ENCODE measurements at places on chromosomes 1 and 21. TPM values are rescaled to one million over a fixed set of nuclear protein-coding genes. Genes with fewer than 3 reads are reported as not detected.

The TSSK3 gene
- 1.6 TPM for total RNA-seq

The IL20 gene
- total RNA-seq, result not detected

The ESPN gene
- total RNA-seq, result 59.3 TPM

The LAPTM5 gene
- 0.15 TPM for total RNA-seq

The ITLN2 gene
- 2.4 TPM for total RNA-seq

The HRNR gene
- not detected for total RNA-seq

DNA sequence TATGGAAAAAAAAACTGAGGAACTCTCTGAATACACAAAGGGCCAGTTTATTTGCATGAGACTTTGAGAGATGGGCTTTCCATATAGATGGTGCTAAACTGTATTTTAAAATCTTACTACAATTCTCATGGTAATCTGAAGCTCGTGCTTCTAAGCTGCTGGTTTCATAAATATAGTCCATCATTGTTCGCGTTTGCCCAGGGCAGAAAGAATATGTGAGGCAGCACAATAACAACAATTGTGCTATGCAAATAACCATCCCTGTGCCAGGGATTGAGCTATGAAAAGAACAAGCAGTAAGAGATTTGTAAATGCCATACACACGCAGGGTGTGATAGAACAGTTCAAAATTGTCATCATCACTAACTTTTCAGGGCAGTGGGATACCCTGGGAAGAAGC lies 4.9 kb upstream of the EPS15 start:
- no peaks in the 10 kb centered on the region for H3K4me1 ChIP-seq
- H3K27ac ChIP-seq, result no peak overlapping the region
- H3K27me3 ChIP-seq, result no peaks in the 10 kb centered on the region
- no peaks in the 10 kb centered on the region for H3K36me3 ChIP-seq
- DNase-seq, result no peak

DNA sequence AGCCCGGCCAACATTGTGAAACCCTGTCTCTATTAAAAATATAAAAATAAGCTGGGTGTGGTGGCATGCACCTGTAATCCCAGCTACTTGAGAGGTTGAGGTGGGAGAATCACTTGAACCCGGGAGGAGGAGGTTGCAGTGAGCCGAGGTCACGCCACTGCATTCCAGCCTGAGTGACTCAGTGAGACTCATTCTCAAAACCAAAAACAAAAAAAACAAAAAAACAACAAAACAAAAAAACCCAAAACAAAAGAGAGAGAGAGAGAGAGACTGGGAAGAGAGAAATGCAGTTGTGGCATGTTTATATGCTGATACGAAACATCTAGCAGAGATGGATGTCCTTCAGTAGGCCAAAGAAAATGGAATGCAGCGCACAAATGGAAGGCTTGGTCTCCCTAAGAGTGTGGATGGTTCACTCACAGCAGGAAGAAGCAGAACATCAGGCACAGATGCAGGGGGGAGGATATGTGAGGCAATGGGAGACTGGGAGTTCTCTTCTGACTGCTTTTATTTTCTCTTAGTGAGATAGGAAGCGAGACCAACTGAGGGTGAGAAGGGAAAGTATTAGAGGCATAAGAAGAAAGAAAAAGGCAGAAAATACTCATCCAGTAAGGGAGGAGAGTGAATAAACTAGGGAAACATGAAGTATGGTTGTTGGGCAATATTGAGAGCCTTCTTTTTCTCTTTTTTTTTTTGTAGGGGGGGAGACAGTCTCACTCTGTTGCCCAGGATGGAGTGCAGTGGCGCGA lies 16.0 kb downstream of the THEM4 start:
- no peak overlapping the region for H3K27ac ChIP-seq
- H3K27me3 ChIP-seq, result no peaks in the 10 kb centered on the region
- peaks cover 20% of the 10 kb centered on the region for H3K36me3 ChIP-seq
- no peak for DNase-seq

- H3K36me3 ChIP-seq, result peaks cover 10% of the 10 kb centered on the region
- no peak overlapping the region for H3K4me3 ChIP-seq
Observed at GRCh38 chr1:233078396-233078795, 128.0 kb downstream of the NTPCR start.

- no peak for DNase-seq
- H3K36me3 ChIP-seq, result no peaks in the 10 kb centered on the region
- no peaks in the 10 kb centered on the region for H3K27me3 ChIP-seq
- H3K27ac ChIP-seq, result no peak overlapping the region
- H3K4me1 ChIP-seq, result no peaks in the 10 kb centered on the region
Observed at GRCh38 chr1:54798206-54798605, 2.9 kb downstream of the TTC22 start.

- DNase-seq, result no peak
- no peak overlapping the region for H3K27ac ChIP-seq
- no peaks in the 10 kb centered on the region for H3K4me1 ChIP-seq
- no peaks in the 10 kb centered on the region for H3K27me3 ChIP-seq
- no peak overlapping the region for H3K4me3 ChIP-seq
Observed at GRCh38 chr1:108814343-108815125, 42.4 kb downstream of the AKNAD1 start.

GRCh38 chr1:116325922-116326321 lies 47.1 kb upstream of the ATP1A1 start:
- H3K27ac ChIP-seq, result no peak overlapping the region
- no peaks in the 10 kb centered on the region for H3K27me3 ChIP-seq
- DNase-seq, result no peak
- no peaks in the 10 kb centered on the region for H3K4me1 ChIP-seq

Data from H9 (cell line).